Mesenteric fat pad (tissue), 1 donor: ENCODE measurements at places on chromosomes 11 and 22.

DNA sequence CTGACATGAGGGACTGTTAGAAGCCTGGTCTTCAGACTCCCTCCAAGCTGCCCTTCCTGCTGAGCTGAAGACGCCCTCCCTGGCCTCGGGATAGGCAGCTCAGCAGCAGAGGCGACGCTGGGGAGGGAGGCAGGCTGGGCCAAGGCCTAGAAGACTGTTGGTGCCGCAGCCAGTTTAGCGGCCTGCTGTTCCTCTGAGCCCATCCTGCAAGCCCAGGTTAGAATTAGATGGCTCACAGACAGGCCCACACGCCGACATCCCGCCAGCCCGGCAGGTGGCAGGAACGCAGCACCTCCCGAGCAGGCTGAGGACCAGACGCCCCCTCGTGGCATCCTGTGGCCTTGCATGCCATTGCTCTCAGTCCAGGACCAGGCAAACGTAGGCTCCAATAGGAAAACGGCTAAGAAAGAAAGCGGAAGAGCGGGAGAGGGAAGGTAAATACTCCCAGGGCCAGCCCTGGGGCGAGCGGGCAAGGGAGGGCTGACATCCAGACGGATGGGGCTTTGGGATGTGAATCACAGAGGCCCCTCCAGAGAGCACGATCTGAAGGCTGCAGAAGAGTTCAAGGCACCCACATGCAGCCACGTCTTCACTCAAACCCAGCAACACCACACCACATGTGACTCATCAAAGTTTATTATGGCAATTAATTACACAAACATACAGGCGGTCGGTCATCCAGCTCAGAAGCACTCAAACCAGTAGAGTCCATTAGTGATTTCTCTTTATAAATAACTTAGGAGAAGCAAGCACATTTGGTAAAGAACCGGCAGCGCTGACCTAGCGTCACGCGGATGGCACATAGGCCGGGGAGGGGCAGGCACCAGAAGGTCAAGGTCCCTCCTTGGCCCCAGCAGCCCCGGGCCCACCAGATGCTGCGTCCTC, 27.6 kb downstream of the CD5 start:
- DNase-seq: peak; percentile 93

- peak; percentile 47 for DNase-seq
Measured at GRCh38 chr22:47793304-47794101, 1031.1 kb downstream of the TBC1D22A start.

DNA sequence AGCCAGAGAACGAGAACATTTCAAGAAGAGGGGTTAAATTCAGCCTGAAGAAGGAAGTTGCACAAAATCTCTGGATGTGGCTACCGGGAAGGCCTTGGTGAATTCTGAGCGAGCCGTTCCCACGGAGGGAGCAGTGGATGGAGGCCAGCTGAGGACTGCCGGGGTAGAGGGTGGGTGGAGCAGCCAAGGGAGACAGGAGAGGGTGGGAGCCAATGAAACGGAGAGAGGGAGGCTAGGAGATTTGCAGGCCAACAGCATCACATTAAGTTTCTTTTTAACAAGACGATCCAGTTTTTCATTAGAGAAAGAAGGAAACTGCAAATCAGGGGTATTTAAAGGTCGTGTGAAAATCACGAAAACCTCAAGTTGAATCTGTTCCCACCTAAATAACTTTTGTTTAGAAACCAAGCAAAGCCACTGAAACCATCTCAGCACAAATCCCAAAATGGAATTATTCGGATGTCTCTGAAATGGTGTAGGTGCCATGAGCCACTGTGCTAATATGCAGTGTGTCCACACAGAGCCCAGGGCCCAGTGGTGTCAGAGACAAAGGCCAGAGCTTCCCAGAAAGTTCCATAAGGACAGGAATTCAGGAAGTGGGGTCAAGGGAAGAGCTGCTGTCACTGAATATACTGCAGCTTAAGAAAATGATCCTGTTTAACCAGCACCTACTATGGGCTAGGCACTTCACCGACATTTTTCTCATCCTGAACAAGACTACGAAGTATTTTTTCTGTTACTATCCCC, 59.7 kb upstream of the SLC35C1 start:
- DNase-seq: no peak

DNA sequence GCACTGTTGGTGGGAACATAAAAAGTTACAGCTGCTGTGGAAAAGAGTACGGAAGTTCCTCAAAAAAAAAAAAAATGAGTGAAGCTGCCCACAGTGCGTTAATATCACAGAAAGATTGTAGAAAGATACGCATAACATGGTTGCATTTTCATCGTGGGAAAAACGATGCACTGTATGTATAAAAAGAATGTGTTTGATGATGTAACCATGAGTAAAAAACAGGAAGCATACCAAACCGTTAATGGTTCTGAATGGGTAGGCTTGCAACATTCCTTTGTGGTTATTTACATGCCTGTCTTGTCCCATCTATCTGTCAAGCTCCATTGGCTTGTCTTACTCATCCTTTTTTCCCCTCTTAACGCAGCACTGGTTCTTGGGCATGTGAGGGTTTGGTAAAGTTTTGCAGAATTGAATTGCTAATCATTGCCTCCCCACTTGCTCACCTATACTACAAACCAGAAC, 33.8 kb upstream of the DKK3 start:
- DNase-seq: no peak
